ENCODE measurements at places on chromosomes 4 and X. TPM values are rescaled to one million over a fixed set of nuclear protein-coding genes. Genes with fewer than 3 reads are reported as not detected.

Gene TLR8
- under 0.01 TPM for total RNA-seq

Gene SCARB2
- total RNA-seq, result 196 TPM

Gene STATH
- not detected for total RNA-seq

Gene SMIM14
- total RNA-seq, result 40.3 TPM

Data from temporal lobe (tissue), 4 donors.